ENCODE measurements at places on chromosomes 7 and 10.

DNA sequence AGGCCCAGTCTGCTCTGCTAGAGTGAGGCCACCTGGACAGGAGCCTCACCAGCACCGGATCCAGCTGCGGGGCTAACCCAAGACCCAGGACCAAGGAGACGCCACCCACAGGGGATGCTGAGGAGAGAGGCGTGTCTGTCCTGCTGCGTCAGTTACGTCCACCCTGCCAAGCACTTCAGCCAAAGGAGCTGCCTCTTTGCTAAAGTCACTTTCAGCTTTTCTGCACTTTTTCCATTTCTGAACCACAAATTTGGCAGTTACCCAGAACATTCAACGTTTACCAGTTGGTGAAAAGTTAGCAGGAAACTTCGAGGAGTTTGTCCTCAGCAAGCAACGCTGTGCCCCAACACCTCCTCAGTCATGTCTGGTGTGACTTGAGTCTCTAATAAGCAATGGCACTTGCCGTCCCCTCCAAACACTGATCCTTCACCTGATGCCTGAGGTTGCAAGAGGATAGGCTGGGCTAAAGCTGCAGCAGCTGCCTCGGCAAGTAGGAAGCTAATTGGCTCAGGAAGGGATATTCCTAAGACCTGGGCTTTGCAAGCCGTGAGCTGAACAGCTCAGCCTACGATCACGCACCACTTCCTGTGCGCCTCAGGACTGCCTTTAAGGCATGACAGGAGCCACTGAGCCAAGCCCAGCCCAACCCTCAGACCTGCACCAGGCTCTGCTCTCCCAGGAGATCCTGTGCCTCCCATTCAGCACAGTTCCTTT, 40.1 kb downstream of the KCNH2 start:
- DNase-seq, result no peak

DNA sequence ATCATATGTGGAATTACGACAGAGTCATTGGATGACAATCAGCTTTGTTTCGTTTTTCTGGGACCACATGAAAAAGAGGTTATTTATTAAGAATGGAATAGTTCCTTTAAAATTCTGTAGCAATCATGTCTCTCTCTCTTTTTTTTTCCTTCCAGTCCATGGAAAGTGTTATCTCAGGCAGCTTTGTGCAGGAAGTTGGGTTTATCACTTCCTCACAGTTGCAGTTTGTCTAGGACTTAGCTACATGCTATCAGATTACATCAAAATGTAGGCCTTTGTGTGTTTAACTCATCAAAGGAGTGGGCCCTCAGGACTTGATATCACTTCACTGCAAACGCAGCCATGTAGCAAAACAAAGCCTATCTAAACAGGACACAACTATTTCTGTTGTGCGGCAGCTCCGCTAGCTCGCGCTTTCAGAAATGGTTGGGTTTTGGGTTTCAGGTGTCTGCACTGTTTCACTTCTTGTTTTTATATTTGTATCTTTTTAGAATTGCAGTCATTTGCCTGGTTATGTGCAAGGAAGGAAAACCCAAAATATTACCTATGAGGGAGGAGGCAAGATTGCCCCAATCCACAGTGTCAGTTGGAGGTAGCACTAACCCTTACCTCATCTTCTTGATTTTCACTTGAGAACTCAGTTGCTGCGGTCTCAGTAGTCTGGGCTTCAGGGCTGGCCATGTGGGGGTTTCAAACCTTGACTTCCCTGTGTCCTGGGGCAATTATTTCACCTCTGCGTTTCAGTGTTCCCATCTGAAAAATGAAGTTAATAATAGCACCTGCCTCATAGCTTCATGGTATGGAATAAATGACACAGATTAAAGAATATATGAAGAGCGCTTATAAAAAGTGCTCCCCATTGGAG, 66.7 kb downstream of the HHEX start:
- DNase-seq, result no peak

DNA sequence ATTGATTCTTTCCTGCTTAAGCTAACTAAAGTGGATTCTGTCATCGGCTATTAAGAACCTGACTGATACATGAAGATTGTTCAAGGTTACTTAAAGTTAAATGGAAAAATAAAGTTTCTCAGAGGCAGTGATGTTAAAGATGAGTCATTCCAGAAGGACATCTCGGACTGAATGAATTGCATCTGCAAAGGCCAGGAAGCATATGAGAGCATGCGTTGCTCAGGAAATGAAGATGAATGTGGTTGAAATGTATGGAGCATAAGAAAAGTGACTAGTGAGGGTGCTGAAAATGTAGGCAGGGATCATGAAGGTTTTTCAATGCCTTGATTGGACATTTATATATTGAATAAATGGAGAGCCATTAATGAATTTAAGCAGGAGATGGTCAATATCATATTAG, 133.9 kb upstream of the GHITM start:
- no peak for DNase-seq

GRCh38 chr7:108211382-108212201, 81.4 kb upstream of the LAMB4 start:
- no peak for DNase-seq

GRCh38 chr10:68153473-68154210, 44.4 kb downstream of the MYPN start:
- DNase-seq, result no peak

Data from posterior cingulate gyrus (tissue), 11 donors.